Bronchial smooth muscle cell (primary cell): ENCODE measurements at places on chromosomes 2 and 18. TPM values are rescaled to one million over a fixed set of nuclear protein-coding genes. Genes with fewer than 3 reads are reported as not detected.

Gene TMEM127
- 10.6 and 10.7 TPM in 2 replicates for total RNA-seq

Gene MC4R
- total RNA-seq: not detected in 2 replicates

Gene SETBP1
- 5.2 and 5.6 TPM in 2 replicates for total RNA-seq

Gene STPG4
- 0.16 TPM in 1 of 2 replicates, not detected in the other for total RNA-seq

Gene PRSS56
- not detected in 2 replicates for total RNA-seq

Gene NDUFAF7
- total RNA-seq: 14.0 and 15.9 TPM in 2 replicates

Gene DNAJC10
- 70.1 and 75.6 TPM in 2 replicates for total RNA-seq

Gene ARHGAP28
- total RNA-seq: 0.32 and 5.0 TPM in 2 replicates

Gene PER2
- total RNA-seq: 2.0 and 3.7 TPM in 2 replicates

Gene CTNNA2
- not detected in 2 replicates for total RNA-seq

Gene PLEK
- total RNA-seq: not detected in 2 replicates

Gene KCNK3
- total RNA-seq: under 0.01 TPM in 1 of 2 replicates, not detected in the other

Gene SMAD7
- 16.9 and 19.5 TPM in 2 replicates for total RNA-seq

Gene LYPD6
- total RNA-seq: under 0.01 TPM in 1 of 2 replicates, not detected in the other

Gene TMEM169
- 0.16 and 0.26 TPM in 2 replicates for total RNA-seq

Gene ANO7
- 0.09 and 0.63 TPM in 2 replicates for total RNA-seq

Gene LAMA3
- total RNA-seq: 4.9 and 11.2 TPM in 2 replicates

Gene TRIB2
- 12.3 and 24.7 TPM in 2 replicates for total RNA-seq

Gene DLX1
- 1.4 TPM in 2 replicates for total RNA-seq

Gene ERBB4
- total RNA-seq: 0.32 TPM in 1 of 2 replicates, not detected in the other

Gene IL1RN
- 0.16 TPM in 1 of 2 replicates, not detected in the other for total RNA-seq

Gene KRTCAP3
- total RNA-seq: 0.26 and 0.47 TPM in 2 replicates

Gene COL4A3
- total RNA-seq: under 0.01 and 0.43 TPM in 2 replicates

Gene TUBA4A
- 9.4 and 17.8 TPM in 2 replicates for total RNA-seq

Gene NEU2
- not detected in 2 replicates for total RNA-seq

Gene DYSF
- 0.09 TPM in 1 of 2 replicates, not detected in the other for total RNA-seq

Gene BMP10
- total RNA-seq: not detected in 2 replicates

Gene NDC80
- total RNA-seq: 0.94 and 3.3 TPM in 2 replicates

Gene GAL3ST2
- 0.09 and 0.16 TPM in 2 replicates for total RNA-seq

Gene SPP2
- total RNA-seq: 0.16 TPM in 1 of 2 replicates, not detected in the other

Gene LRATD1
- under 0.01 TPM in 1 of 2 replicates, not detected in the other for total RNA-seq

Gene CYP27C1
- under 0.01 TPM in 1 of 2 replicates, not detected in the other for total RNA-seq

Gene SLC30A3
- not detected in 2 replicates for total RNA-seq

Gene REEP1
- under 0.01 TPM in 1 of 2 replicates, not detected in the other for total RNA-seq

Gene FOXD4L1
- total RNA-seq: under 0.01 TPM in 1 of 2 replicates, not detected in the other

Gene SH3BP4
- total RNA-seq: 21.6 and 22.8 TPM in 2 replicates
